ENCODE measurements at places on chromosomes 7 and 10.

DNA sequence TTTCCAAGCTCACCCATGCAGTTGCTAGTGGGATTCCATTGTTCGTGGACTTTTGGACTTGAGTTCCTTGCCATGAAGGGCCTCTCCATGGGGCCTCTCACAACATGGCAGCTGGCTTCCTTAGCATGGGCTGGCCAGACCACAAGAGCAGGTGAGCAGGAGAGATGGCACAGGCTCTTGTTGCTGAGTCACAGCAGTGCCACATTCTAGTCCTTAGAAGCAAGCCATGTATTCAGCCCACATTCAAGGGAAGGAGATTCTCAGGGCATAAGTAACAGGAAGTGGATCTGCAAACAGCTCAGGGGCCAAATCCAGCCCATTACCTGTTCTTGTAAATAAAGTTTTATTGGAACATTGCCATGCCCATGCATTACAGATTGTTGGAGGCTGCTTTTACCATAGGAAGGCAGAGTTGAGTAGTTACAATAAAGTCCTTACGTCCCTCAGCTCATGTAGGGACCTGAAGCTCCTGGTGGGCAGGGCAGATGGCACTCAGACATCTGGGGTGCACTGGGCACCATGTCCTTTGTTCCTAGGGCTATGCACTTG, 481.5 kb upstream of the FOXK1 start:
- DNase-seq = no peak

- no peak for DNase-seq
These were observed 933.8 kb downstream of the REEP3 start for GRCh38 chr10:64454962-64455361.

GRCh38 chr7:70573696-70574095, 558.2 kb upstream of the GALNT17 start:
- no peak for DNase-seq

GRCh38 chr10:114879541-114880158, 58.1 kb downstream of the FHIP2A start:
- peak; percentile 41 for DNase-seq

DNA sequence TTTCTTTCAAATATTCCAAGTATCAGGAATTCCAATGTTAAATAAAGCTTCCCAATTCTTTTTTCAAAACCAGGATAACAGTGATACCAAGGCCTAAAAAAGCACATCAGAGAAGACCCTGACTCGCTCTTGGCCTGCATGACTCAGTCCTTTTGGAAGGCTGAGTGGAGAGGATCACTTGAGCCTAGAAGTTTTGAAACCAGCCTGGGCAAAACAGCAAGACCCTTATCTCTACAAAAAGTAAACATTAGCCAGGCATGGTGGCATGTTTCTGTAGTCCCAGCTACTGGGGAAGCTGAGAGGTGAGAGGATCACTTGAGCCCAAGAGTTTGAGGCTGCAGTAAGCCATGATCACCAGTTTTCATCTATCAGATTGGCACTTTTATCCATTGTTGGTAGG, 18.7 kb downstream of the NFE2L3 start:
- no peak for DNase-seq

GRCh38 chr7:37352974-37353948, 95.4 kb downstream of the ELMO1 start:
- DNase-seq = peak; percentile 88

DNA sequence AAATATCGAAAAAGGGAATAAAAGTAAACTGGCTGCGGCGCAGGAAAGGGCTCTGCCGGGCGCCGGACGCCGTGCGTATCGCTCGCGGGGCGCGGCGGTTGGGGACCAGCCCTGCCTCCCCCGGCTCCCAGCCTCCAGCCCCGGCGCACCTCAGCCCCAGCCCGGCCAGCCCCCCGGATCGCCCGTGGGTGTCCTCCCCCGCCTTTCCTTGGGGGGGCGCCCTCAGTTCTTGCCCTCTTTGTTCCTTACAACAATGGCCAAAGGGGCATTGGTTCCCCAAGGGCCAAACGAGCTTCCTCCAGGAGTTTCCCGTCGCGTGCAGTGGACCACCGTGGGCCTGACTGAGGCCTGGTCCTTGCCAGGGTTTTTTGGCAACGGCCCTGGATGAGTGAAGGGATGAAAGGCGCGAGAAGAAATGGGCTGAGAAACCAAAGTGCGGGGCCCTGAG, 1.2 kb downstream of the MACROH2A2 start:
- DNase-seq = no peak

DNA sequence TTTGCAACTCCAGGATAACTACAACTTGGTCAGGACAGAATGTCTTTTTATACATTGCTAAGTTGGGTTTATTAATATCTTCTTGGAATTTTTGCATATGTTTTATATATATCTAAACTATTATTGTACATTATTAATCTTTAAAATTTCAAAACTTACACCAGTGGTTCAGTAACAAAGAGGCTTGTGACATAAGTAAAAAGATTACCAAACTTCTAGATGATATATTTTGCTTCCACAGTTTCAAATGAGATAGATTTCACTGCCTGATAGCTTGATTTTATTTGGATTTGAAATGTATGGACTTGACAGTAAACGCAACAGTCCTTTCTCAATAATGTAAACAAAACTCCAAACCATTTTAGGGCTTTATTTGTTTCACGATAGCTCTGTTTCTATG, 701.2 kb upstream of the IGFBP3 start:
- no peak for DNase-seq

DNA sequence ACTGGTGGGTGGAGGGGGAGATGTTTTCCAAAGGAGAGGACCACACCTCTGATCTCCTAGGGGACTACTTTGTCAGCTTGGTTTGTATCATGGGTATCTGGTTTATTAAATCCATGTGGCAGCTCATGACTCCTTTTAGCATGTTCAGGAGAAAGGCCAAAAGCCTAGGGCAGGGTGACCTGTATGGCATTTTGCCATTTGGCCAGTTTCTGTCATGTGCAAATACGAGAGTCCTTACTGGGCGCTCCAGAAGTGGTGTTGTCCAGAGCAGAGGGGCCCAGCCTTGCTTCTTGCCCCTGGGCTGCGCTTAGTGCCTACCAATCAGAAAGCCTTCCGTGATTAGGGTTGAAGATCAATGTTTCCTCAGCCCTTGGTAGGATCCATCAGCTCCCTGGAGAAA, 31.0 kb downstream of the ADRA2A start:
- no peak for DNase-seq

GRCh38 chr10:119320981-119321380, 113.6 kb downstream of the GRK5 start:
- no peak for DNase-seq

DNA sequence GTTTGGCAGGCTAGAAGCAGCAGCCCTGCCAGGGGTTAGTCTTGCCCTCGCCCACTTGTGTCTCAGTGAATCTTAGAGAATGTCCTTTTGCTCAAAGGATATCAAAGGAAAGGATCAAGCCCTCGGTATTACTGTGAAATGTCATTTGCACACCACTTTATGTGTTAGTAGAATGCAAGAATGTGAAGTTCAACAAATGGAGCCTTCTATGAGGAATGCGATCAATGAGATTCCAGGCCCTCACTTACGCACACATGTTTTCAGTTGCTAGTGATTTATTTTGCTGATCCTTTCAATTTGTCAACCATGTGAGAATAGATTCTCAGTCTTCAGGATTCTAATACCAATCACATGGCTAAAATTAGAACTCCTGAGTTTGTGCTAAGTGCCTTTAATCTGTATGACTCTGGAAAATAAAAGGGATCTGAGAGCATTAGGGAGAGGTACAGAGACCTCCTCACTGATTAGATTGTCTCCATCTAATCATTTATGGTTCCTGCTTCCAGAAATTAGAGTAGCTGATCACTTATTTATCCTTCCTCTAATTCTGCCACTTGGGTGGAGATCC, 123.0 kb upstream of the SP4 start:
- no peak for DNase-seq

GRCh38 chr10:57260175-57260574, 899.1 kb upstream of the ZWINT start:
- no peak for DNase-seq

All from CD4-positive, alpha-beta T cell treated with Interleukin-4 for 4 hours (primary cell).